CD14-positive monocyte (primary cell): ENCODE measurements at places on chromosomes 5 and 9.

- no peak for DNase-seq
Observed at GRCh38 chr5:143955141-143955540, 143.2 kb downstream of the HMHB1 start.

DNA sequence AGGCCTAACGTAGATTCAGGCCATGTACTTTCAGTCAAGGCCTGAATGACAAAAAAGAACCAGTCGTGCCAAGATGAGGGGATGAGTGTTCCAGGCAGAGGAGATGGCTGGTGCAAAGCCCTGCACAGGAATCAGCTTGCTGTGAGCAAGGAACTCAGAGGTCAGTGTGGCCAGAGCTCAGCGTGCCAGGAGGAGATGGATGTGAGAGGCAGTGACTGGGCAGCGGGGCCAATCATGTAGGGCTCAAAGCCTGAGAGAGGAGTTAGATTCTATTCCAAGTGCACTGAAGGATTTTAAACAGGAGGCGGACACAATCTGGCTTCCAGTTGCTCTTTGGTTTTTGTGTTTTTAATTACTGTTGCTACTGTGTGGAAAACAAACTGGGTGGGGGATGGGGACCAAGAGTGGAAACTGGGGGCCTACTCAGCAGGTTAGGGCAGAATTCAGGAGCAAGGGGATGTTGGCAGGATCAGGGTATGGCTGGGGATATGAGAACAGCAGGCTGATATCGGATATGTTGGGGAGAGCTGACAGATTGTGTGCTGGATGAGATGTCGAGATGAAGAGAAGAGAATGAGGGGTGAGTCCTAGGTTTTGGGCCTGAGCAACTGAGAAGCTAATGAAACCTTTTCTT, 64.3 kb downstream of the ANGPTL2 start:
- no peak for DNase-seq

DNA sequence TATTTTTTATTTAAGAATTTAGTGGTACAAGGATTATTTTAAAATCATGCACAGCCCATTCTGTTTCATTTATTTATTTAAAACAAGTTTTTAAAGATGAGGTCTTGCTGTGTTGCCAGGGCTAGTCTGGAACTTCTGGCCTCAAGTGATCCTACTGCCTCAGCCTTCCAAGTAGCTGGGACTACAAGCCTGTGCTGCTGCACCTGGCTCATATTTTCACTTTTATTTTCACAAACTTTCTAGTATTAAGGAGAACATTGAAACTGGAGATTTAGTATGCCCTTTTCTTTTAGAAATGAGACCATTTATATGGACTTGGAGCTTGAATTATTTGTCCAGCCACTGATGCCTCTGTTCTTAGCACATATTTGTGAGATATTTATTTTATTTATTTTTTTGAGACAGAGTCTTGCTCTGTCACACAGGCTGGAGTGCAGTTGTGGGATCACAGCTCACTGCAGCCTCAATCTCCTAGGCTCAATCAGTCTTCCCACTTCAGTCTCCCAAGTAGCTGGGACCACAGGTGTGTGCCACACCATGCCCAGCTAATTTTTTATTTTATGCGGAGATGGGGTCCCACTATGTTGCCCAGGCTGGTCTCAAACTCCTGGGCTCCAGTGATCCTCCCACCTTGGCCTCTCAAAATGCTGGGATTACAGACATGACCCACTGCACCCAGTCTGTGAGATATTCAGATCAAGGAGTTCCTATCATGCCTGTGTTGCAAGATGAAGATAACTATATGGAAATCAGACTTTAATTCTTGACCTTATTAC, 7.4 kb downstream of the DMXL1 start:
- DNase-seq = no peak

GRCh38 chr5:124889486-124889825, 143.0 kb upstream of the ZNF608 start:
- no peak for DNase-seq

GRCh38 chr9:133472753-133473378, 6.0 kb downstream of the SLC2A6 start:
- DNase-seq = no peak

DNA sequence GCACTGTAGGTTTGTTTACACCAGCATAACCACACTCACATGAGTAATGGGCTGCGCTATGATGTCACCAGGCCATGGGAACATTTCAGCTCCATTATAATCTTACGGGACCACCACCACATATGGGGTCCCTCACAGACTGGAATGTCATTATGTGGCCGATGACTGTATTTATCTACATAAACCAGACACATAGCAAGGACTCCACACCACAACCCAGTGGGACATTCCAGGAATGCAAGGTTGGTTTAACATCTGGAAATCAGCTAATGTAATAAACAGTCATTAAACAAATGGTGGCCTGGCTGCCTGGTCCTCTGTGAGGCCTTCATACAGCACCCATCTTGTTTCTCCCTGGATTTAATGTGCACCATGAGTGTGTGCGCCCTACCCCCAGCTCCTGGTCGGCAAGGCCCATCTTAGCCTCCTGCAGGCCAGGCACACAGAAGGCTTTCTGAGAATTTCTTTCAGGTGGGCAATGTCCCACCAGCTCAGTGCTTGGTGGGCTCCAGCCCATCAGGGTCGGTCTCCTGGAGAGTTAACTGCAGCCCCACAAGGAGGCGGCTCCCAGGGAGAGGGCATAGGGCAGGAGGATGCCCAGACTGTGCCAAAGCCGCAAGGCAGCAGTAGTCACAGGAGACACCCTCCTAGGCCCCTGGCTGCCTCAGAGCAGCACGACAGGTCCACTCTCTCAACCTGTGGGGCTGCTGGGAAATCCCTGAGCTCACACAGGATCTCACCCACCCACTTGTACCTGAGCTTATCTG, 35.9 kb upstream of the SARDH start:
- DNase-seq = no peak

DNA sequence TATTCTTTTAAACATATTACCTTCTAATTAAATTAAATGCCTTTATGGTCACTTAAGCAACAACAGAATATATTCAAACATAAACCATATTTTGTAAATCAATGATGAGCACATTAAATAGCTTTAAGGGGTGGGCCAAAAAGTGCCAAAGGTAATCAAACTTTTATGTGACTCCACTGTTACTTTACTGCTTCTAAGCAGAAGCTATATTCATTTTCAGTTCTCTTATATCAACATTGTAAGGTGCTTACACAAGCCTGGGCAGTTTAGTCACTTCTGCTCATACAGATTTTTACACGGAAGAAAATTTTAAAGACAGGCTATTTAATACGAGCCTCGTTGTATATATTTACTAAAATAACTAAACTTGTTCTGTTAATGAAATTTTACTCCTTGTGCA, 29.9 kb downstream of the RFX3 start:
- no peak for DNase-seq

DNA sequence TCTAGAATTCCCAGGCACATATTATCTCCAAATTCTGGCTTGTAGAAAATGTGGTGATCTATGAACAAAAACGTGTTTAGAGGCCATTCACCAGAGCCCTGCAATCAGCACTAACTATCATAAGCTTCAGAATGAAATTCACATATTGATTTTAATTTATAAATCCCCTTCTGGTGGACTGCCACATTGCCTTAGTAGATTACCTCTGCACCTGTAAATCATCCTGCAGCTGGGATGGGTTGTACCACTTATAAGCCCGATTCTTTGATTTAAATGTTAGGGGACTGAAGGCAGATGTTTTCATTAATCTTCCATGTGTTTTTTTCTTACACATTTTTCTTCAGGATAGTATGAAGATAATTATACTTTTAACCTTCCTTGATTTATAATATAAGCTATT, 140.7 kb upstream of the PTPRD start:
- DNase-seq = no peak

DNA sequence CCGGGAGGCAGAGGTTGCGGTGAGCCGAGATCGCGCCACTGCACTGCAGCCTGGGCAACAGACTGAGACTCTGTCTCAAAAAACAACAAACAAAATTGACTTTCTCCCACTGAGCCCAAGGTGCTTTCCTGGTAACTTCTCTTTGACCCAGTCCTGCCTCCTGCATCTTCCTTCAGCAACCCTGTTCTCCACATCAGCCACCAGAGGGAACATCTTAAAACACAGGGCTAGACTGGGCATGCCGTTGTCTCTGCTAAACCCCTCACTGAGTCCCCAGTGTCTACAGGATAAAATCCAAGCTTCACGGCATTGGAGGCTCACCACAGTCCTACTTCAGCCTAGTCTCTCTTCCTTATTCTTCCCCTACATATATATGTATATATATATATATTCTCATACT, 39.8 kb upstream of the KCNMB1 start:
- DNase-seq = no peak

DNA sequence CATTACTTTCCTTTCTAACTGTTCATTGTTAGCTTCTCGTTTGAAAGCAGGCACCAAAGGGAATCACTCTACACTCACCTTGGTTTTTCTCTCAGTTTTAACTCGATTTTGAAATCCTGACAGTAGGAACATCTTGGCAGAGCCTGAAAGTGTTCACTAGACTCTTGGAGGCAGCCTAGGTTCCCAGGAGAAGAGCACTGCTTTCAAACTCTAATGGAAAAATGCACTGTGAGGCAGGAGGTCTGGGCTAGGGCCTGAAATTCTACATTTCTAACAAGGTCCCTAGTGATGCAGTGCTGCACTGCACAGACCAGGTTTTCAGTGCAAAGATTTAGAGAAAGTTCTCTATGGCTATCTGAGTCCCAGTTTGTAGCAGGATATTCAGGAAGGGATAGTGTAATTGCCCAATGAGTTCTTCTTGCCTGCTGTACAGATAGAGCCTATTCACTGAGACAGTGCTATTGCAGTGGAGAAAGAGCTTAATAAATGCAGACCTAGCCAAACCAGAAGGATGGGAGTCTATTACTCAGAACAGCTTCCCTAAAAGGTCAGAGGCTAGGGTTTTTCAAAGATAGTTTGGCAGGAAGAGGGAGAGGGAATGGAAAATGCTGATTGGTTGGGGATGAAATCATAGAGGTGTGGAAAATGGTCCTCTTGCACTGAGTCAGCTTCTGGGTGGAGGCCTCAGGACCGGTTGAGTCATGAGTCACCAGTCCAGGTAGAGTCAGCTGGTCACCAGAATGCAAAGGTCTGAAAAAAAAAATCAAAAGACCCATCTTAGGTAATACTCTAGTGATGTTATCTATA, 153.9 kb downstream of the GPBP1 start:
- no peak for DNase-seq

GRCh38 chr5:92980491-92980890, 600.5 kb downstream of the NR2F1-AS1 start:
- DNase-seq = no peak

GRCh38 chr5:1997640-1998347, 115.1 kb upstream of the IRX4 start:
- no peak for DNase-seq

GRCh38 chr5:143488381-143488780, 84.9 kb upstream of the NR3C1 start:
- no peak for DNase-seq

GRCh38 chr9:83299094-83299493, 236.2 kb upstream of the RASEF start:
- no peak for DNase-seq

DNA sequence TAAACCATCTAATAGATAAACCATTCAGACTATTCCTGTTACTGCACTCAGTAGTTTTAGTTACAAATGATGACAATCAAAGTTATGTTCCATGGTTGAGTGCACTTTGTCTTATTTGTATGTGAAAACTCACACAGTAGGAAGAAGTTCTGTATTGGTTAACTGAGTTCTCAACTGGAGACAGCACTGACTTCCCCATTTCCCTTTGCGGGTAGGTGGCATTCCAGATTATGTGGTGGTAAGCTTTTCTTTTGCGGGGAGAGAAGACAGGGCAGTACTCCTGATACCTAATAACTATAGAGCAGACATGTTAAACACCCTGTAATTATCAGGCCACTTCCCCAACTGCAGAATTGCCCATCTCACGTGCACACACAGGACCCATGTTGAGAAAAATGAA, 24.4 kb downstream of the TARS1 start:
- DNase-seq = no peak

- no peak for DNase-seq
Observed at GRCh38 chr9:16727452-16728136, 142.9 kb downstream of the BNC2 start.

DNA sequence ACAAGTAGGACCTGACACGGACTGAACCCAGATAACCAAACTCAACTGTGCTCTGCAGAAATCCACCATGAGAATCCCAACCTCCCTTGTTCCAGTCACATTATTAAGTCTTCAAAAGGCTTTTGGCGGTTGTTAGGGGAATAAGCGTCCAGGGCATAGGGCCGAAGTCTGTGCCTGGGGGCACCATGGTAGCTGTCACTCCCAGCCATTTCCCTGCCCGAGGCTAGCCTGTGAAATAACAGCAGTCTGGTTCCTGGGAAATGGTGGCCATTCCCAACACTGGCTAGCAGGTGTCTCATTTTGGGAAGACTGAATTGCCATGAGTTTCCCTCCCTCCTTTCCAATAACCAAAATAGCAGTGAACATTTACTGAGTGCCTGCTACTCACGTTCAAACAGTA, 122.2 kb downstream of the CRB2 start:
- DNase-seq = no peak

DNA sequence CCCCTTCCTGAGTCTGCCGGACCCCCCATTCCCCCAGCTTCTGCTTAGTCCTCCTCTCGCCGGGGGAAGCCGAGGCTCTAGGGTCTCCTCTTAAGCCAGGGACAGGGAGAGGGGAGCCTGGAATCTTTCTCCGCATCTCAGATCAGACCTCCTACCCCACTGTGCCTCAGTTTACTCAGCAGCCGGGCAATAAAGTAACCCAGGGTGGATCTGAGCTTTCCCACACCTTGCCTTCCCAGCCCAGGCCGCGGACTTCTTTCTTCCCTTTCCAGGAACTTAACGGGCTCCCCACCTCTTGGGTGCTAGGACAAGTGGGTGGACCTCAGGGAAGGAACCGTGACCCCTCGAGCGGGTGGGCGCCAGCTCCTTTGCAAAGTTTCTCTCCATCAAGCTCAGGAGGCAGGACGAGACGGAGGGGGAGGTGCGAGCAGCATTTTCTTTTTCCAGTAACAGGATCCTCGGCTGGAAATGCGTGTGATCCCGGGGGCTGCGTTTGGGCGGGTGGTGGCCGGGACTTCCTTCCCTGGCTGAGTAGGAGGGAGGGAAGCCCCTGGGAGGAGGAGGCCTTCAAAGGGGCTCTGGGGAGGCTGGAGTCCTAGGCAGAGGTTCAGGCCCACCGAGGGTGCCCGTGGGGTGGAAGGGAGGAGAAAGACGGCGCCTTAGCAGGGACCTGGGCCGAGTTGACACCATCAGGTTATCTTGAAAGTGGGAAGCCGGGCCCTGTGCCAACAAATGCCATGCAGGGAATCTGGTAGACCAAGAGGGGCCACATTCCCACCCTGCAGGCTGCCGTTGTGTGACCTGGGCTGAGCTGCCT, 795 bp downstream of the DAB2IP start:
- DNase-seq = no peak

GRCh38 chr9:5002811-5003210, 17.7 kb downstream of the JAK2 start:
- no peak for DNase-seq
